NK-92 treated with Interleukin-12 subunit alpha and Interleukin-12 subunit beta, amount 100 ng/mL, for 24 hours (cell line): ENCODE measurements at places on chromosomes 6 and 20.

GRCh38 chr6:106477790-106478189, 117.3 kb downstream of the CRYBG1 start:
- DNase-seq = no peak

GRCh38 chr6:170010665-170011203, 259.3 kb downstream of the ERMARD start:
- no peak for DNase-seq

- DNase-seq = no peak
Measured at GRCh38 chr6:167093922-167094432, 28.9 kb upstream of the CCR6 start.

DNA sequence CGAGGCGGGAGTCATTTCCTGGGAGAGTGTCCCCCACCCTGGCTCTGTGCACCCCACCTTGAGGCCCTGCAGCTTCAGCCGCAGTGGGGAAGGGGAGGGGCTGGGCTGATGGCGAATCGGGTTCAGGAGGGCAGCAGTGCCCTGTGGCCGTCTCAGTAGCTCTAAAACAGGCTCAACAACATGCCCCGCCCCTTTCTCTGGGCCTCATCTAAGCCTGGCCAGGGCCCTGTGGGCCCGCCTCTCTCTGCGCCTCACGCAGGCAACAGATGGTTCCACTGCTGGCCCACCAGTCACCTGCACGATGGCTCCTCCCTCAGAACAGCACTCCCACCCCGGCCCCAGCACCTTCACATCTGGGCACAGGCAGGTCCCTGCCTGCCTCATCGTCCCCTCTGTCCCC, 30.2 kb downstream of the CHRNA4 start:
- no peak for DNase-seq

DNA sequence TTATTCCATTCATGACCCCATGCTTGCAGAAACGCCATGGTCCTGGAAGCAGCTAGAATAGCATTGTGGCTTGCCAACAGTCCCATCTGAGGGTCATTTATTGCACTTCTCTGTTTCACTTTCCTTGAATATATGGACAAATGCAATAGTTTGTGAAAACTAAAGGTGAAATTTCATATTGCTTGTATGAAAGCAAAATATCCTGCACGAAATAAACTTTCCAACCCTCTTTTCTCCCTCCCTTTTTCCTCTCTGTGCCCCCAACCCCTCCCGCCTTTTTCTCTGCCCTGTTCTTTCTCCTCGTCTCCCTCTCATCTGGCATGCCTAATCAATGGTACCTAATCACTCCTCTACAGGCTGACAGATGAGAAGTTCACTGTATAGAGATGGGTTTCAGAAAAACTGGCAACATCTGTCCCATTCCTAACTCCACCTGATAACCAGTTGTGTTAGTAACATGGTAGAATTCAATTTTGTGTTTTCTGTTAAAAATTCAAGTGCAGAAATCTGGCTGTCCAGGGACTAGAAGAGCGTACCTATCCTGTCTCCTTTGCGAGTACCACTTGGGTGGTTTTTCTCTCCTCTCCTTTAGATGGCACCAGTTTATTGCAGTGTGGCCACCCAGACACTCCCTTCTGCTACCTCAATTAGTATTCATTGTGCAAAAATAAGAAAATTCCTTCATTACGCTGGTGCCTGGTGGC, 198.6 kb downstream of the FOXA2 start:
- DNase-seq = no peak

GRCh38 chr6:121839896-121840295, 404.4 kb downstream of the GJA1 start:
- DNase-seq = no peak

DNA sequence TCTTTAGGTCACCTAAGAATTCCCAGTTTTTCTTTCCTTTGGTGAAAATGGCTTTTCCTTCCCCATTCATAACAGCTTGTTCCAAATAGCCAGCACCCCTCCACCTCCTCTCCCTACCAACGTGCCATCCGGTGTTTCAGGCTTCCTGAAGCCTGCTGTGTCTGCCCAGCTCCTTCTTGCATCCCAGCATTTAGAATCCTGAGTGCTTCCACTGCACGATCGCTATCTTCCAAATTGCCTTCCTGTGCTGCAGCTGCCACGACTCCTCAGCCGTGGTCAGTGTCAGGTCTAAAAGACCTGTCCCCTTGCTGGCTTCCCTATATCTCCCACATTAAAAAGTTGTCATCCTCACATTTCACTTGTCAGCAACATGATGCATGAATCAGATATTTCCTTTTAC, 550.3 kb upstream of the JARID2 start:
- no peak for DNase-seq

DNA sequence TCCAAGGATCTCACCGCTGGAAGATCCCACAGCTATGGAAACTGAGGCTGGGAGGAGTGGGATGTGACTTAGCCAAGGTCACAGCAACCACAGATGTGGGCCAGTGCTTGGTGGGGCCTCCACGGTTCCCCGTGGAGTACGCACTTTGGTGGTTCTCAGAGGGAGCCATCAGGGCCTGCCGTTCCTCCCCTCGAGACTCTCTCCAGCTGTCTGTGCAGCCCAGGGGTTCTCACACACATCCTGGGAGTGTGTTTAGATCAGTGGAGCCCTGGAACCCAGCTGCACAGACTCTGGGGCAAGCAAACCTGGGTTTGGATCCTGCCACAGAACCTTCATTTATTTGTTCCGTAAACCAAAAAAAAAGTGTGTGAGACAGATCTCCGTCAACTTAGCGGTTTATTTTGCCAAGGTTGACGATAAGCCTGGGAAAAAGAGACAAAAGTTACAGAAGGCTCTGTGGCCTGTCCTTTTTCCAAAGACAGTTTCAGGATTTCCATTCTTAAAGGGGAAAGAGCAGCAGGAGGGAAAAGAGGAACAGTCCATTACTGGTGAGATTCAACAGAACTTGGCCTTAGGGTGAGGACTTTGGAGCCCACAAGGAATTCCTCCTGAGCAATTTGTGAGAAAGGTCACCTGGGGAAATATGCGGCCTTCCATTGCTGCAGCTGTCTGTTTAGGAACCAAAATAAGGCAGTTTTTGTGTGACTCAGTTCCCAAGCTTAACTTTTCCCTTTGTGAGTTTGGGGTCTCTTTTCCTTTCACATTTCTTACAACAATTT, 13.6 kb upstream of the MYMX start:
- DNase-seq = no peak

GRCh38 chr6:154852687-154853086, 119.5 kb downstream of the SCAF8 start:
- DNase-seq = no peak

- no peak for DNase-seq
Measured at GRCh38 chr20:536426-537010, 7.1 kb downstream of the CSNK2A1 start.

GRCh38 chr6:143504369-143504768, 7.2 kb downstream of the FUCA2 start:
- no peak for DNase-seq

DNA sequence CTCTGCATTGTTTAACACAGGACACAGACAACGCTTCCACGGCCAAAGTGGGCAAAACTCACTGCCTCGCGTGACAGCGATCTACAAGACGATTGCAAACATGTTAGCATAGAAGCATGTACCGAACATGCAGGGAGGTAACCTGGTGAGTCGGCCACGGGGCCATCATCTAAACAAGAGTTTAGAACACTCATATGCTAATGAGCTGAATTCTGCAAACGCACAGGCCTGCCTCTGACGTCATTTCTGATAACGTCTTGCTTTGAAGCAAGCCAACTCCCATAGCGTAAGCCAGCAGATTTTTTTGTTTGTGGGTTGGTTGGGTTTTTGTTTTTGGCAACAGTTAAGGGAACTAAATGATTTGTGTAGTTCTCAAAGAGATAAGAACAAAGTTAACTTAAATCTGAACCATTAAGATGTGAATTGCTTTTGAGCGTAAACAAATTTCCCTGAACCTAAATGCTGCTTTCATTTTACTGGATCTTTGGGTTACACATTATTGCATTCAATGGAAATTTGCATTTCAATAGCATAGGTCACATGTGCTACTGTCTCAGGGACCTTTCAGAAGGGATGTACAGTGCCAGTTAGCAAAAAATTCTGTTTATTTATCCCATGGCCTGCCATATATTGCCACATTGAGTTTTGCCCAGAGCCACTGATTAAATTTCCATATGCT, 184.5 kb upstream of the PDE10A start:
- no peak for DNase-seq

DNA sequence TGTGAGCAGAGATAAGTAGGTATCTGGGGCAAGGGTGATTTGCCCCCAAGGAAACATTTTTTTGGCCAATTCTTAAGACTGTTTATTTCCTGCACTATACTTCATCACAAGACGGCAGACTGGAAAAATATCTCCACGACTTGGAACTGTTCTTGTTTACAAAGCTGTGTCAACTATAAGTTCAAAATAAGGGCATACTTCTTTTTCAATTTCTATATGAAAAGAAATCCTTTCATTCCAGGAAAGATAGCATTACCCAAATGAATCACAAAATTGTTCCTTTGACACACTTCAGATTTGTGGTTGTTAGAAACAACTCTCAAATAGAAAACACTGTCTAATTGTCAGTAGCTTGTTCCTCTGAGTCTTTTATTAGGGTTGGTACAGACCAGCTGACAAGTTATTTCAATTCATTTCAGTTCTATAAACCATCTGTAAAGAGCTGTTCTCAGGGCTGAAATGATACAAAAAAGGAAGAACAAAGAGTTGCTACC, 212.9 kb upstream of the PRDM1 start:
- DNase-seq = no peak

DNA sequence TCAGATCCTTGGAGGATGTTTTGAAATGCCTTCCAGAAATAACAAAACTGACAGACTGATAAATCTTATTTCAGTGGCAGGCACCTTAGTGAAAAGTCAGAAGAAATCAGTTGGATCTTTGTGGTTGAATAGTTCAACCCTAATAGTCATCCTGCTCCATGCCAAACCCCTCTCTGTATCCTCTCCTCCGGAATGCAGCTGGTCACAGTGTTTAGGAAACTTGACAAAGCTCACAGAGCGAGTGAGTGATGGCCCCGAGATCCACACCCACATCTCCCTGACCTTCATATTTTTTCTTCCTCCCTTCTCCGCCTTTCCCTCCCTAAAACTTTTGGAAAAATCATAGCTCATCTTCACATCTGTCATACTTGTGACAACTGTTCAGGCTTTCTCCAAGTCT, 464.8 kb upstream of the CDH4 start:
- no peak for DNase-seq

- no peak for DNase-seq
Measured at GRCh38 chr6:161649068-161649467, 375.2 kb upstream of the AGPAT4 start.

DNA sequence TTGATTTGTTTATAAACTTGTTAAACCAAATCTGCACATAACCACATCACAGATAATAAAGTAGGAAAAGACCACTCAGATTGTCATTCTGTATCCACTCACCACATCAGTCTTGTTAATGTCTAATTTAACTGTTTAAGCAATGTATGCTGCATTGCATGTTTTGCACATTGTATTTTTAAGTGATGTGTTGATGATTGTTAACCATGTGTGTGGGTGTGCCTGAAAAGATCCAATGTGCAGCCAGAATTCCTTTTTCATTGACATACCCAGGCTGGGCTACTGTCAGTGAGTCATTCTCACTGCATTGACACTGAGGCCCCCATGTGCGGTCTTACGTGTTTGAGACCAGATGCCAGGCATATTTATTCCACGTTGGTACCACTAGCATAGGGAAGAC, 167.3 kb downstream of the TRMT11 start:
- no peak for DNase-seq

DNA sequence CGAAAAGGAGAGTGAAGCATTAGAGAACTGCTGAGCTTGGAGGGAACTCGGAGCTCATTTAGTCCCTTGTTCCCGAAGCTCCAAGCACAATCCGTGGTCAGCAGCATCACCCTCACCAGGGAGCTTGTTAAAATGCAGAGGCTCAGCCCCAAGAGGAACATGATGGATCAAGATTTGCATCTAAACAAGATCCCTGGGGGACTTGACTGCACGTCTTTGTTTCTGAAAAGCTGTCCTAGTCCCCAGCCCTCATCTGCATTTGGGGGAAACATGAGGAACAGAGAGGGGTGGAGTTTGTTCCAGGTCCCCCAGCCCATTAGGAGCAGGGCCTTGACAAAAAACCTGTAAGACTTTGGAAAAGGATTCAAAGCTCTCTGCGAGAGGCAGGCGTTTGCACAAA, 4.1 kb upstream of the LBP start:
- DNase-seq = no peak

DNA sequence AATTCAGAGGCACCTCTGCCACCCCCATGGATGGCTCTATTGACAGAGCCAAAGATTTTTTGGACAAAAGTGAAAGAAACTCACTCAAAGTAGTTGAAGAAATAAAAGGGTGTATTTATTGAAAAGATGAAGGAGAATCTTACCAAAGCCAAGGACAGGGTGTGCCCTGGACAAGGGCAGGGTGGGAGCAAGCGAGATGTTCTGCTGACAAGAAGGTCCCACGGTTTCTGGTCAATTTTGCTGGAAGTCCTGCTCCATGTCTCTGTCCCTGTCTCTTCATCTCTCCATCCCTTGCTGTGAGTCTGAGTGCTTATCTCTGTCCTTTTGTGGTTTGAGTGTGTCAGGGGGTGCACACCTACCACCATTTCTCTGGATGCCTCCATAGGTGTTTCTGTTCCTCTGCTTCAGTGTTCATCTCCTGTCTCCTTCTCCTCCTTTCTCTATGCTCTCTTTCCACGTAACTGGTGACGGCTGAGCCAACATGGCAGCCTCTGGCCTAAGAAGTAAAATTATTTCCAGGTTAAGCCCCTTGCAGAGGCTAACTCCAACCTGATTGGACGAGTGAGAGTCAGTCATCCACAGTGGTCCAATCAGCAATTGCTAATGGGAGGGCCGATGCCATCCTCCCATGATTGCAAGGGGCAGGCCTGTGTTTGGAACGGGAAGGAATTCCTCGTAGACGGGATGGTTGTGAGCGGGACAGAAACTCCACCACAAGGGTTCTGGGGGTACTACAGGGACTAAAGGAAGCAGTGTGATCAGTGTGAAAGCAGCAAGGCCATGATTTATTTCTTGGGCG, 502.1 kb upstream of the CDH4 start:
- DNase-seq = no peak

DNA sequence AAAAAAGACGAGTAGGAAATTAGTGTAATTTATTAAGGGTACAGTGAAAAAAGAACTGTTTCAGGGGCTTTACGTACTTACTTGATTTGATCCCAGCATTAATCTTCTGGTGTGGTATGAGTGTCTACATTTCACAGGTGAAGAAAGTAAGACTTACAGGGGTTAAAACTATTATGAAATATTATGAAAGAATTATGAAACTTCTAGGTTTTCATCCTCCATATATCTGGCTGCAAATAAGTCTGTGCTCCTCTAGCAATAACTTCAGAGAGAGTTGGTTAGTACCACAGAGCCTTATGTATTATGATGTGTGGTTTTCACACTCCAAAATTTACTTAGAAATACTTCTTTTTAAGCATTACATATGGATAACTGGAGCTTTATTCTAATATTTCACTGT, 41.9 kb downstream of the ZFAND3 start:
- DNase-seq = no peak

DNA sequence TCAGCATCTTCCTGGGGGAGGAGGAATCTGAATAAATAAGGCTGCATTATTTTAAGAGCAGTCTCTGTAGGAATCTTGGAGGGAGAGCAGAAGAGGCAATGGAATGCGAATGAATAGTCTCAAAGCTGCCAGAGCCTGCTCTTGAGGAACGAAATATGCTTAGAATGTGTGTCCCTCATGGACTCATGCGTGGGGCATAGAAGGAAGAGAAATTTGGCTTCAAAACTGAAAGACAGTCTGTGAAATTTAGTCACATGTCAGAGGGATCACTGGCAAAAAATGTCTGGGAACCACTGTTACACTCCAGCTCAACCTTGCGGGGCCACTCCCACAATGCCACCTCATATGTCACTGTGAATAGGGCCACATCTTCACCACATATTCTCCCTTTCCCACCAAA, 95.5 kb downstream of the GJA10 start:
- no peak for DNase-seq

GRCh38 chr20:1467082-1467354, 369 bp upstream of the NSFL1C start:
- no peak for DNase-seq
